Mucosa of gallbladder (tissue), 1 donor: ENCODE measurements at places on chromosomes 3 and 15. TPM values are rescaled to one million over a fixed set of nuclear protein-coding genes. Genes with fewer than 3 reads are reported as not detected.

The KCNMB3 gene
- 3.1 TPM for total RNA-seq

DNA sequence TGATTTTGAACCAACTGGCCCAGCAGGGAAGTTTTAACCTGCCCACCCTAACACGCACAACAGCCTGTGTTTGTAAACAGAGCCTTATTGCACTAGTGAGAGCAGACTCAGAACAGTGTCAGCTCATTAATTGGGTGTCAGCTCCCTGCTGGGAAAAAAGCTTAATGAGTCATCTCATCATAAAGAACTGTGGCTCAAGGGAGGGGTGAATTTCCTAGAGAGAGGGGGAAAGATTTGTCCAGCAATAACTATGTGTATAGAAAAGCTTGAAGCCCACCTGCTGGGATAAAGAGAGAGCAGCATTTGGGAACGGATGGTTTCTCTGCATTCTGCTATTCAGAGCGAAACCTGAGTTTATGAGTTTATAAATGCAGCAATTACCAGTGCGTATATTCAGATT, 48.9 kb upstream of the GMNC start:
- DNase-seq: no peak

DNA sequence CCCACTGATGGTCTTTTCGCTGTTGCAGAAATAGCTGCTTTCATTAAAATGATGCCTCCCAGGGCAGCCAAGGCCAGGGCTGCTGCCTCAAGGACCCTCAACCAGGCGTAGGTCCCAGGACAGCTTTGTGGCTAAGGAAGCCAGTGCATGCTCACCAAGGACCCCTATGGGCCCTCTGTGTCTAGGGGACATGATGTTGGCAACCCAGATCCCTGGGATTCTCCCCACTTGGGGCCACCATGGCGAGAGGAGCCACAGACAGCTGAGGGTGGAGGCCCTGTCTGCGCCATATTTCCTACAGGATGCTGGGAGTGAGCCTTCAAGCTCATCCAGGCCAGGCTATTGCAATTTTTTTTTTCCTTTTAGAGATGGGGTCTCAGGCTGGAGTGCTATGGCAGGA, 137.2 kb downstream of the CHSY1 start:
- no peak for DNase-seq

DNA sequence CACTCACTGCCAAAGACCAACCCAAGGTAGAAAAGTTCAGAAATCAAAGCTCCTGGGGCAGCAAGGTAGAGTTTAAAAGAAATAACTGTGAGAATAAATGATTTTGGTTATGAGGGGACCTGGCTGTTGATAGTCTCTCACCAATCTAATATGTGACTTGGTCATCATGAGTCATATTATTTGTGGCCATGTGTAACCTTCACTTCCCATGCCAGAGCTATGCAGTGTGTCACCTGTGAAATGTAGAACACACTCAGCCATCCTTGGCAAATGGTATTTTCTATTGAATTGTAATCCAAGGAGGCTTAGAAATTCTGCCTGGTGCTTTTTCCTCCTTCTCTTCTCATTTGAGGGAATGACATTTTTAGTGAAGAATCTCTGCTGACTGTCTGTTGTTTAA, 184.2 kb upstream of the STAC start:
- DNase-seq: no peak

The TRAT1 gene
- total RNA-seq: 0.78 TPM

GRCh38 chr3:56911363-56911762, 109.6 kb upstream of the ARHGEF3 start:
- no peak for DNase-seq

GRCh38 chr3:184361532-184361931, at the start of the genes CLCN2 and POLR2H:
Gene CLCN2, minus strand, starts transcription at chr3:184361605. Its CDS starts 126 bp downstream, at chr3:184361479.
Gene POLR2H, plus strand, starts transcription at chr3:184361710. Its CDS starts 1,783 bp downstream, at chr3:184363493.
- no peak for DNase-seq

GRCh38 chr3:6273878-6274277, 587.0 kb upstream of the GRM7 start:
- DNase-seq: no peak

The IREB2 gene
- 45.5 TPM for total RNA-seq

The PLA2G4D gene
- total RNA-seq: not detected

The POMGNT2 gene
- 24.7 TPM for total RNA-seq

The OXTR gene
- 6.0 TPM for total RNA-seq
